ENCODE measurements at places on chromosomes 11 and 22.

DNA sequence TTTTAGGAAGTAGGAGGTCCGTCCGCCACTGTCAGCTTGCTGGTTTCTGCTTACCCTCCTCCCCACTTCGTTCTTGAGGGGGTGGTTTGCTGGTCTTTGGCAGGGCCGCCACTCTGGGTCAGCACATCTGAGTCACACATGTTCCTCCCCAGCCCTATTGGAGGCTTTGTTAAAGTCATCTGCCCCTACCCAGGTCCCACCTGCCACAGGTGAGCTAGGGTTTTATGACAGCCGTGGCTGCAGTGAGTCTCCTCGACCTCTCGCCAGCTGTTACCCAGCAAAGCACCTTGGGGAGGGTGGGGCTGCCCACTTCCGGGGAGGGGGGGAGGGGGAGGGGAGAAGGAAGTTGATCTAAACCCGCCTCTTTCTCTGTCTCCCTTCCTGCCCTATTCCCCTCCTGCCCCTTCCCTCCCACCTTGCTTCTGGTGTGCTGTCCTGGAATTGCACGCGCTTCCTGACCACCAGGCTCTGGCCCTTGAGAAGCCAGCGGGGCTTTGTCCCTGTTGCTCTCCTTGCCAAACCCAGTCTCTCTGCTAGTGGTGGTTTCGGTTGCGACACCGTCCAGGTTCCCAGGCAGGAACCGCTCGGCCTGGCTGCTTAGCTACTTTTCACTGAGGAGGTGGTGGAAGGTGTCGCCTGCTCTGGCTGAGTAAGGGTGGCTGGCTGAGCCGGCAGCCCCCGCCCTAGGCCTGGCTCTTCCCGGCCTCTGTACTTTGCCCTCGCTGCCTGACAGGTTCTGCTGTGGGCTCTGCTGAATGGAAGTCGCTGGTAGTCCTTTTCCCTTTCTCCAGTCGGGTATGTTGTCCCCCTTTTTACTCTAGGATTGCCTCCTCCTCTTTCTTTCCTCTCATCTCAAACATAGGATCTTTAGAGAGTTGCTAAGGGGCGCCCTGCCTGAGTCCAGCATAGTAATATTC is 28.5 kb downstream of the RCOR2 start:
- DNase-seq, result peak; percentile 55

DNA sequence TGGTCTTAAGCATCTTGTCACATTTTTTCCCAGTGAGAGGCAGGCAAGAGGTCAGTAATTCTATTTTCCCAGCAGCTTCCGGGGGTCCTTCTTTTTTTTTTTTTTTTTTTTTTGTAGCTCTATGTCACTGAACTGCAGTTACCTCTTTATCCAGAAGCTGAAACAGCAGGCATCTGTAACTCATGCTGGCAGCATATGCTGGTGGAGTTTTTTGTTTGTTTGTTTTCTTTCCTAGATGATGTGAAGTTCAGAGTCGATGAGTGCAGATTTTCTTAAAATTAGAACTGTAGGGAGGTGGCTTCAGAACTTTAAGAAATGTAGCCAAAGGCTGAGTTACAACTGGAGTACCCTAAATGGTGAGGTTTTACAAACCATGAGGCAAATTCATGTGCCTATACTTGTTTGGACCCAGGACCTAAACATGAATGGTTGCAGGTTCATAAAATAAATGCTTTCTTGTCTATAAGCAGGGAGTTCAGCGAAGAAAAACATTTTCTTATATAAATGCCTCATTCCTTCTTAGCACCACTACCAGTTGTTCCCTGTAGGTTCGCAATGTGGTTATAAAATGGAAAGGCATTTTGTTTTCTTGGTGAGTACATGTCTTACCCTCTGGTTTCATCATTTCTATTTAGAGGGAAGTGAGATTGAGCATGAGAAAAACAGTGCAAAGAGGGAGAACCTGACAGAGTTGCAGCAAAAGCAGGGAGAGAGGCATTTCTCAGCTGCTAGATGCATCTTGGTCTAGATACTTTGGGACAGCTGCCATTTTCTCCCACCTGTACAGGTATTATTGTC is 84.0 kb downstream of the TRIM44 start:
- no peak for DNase-seq

- DNase-seq, result no peak
Measured at GRCh38 chr22:37088750-37089408, 20.6 kb downstream of the TMPRSS6 start.

GRCh38 chr11:67356864-67357561 is 3.7 kb upstream of the POLD4 start:
- DNase-seq, result peak; percentile 41

- no peak for DNase-seq
Measured at GRCh38 chr11:94194712-94195111, 66.1 kb downstream of the PANX1 start.

DNA sequence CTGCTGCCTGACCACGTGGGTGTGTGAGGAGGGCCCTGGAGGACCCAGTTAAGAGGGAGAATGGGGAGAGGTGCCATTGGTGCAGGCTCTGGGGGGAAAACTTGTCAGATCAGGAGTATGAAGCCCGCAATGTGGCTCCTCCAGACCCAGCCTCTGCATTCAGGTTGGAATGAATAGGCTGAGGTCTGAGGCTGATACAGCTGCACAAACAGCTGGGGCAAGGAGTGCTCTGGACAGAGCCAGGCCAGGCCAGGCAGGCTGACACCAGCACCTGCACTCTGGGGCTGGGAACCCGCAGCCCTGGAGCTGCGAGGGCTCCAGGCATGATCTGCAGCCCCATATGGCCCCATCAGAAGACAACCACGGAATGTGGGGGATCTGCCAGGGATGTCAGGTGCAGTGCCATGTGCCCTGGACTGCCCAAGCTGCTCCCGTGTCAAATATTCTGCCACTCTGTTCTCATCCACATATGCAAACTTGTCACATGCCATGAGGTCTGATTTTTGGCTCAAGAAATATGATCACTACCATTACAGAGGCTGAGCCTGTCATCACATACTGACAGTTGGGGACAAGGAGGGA is 27.2 kb upstream of the KCNJ11 start:
- DNase-seq, result no peak

GRCh38 chr11:45730014-45730413 is 64.6 kb upstream of the CHST1 start:
- DNase-seq, result no peak

GRCh38 chr11:118921929-118922744 is 3.6 kb downstream of the BCL9L start:
- DNase-seq, result no peak

GRCh38 chr11:113161711-113162591 is 152.4 kb upstream of the TTC12 start:
- DNase-seq, result no peak

DNA sequence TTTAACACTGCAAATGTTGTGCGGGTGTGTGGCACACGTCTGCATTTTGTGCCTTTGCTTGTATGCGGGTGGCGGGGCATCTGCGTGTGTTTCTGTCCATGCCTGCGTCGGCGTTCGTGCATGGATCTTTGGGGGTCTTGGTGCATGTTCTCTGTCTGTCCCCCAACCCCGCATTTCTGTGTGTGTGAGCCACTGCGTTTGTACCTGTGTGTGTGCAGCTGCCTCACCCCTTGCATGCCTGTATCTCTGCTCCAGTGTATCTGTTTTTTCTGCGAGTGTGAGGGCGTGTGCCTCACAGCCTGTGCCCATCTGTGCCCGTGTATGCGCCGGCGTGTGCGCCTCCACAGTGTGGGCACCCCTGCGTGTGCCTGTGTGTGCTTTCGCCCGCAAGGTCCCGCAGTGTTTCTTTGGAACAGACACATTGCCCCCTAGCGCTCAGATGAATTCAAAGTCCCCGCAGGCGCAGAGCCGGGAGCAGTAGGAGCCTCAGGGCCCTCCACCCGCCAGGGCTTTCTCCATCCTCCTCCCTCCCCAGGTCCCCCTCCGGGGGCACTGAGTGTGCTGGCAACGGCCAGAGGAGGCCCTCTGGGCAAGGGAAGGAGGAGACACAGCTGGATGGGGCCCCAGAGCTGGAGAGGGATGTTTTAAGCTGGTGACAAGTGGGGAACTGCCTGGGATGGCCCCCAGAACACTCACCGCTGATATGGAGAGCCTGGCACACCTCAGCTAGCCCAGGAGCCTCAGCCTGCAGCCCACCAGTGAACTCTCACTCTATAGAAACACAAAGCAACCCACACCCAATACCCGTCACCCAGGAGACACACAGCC is 3.1 kb upstream of the MN1 start:
- DNase-seq, result no peak

DNA sequence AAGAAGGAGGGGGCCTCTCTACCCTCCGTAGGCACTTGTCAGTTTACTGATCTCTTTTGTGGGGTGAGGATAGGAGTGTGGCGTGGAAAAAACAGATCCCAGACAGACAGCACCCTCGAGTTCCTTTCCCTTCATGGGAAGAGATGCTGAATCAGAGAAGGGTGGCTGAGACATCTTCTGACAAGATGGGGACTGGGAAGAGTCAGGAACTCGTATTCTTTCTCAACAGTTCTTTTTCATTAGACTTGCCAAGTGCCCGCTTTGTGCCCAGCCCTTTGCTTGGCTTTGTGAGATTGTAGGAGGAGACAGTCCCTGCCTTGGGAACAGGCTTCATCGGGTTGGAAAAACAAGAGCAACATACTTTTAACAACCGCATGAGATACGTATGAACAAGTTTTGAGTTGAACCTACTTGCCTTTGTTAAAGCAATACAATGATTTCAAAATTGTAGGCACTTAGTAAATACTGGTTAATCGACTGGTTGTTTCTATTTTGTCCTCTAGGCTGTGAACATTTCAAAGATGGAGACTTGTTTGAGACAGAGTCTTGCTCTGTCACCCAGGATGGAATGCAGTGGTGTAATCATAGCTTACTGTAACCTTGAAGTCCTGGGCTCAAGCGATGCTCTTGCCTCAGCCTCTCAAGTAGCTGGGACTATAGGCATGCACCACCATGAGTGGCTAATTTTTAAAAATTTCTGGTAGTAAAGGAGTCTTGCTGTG is 1.1 kb downstream of the RRM1 start:
- no peak for DNase-seq

DNA sequence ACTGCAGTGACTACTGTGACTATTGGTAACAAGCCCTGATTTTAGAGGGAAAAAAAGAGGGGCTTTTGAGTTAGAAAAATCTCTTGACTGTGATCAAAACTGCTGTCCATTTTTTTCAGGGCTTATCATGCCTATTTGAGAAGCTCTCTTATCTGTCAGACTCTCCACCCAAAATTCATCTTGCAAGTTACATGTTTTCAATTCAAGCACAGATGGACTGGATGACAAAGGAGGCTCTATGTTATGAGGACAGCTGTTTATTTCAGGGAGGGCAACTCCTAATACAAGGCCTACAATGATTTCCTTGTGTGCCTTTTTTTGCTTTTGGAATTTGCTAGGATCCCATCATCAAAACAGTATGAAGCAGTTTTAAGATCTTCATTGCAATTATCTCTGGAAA is 35.2 kb upstream of the USP47 start:
- DNase-seq, result no peak

DNA sequence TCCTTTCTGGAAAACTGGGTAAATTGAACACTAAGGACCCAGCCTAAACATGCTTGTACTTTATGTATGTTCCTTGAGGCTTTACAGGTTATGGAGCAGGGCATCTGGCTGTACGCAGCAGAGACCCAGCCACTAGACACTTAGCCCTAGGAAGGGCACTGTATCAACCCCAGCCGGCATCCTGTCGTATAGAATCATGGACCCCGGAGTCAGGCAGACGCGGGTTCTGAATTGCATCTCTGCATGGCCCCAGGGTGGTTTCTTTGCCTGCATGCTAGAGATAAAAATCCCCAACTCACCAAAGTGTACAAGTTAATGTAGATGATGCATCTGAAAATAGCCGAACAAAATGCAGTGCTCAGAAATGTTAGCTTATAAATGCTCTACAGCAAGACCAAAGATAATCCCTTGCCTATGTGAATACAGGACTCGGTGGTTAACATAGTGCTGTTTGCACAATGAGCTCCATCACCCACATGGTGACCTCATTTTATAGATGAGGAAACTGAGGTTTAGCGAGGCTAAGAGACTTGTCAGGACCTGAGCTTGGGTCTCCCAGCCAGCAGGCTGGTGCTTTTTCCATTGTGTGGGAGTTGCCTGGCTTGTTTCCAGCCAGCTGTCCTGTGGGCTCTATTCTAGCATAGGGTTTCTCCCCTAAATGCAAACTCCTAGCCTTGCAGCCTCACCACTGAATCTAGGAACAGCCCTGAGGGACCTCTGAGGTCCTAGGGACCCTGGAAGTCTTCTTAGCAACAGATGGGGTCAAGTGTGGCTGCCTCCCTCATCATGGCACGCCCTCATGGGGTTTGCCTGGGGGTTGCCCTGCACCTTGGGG is 7.3 kb downstream of the CD6 start:
- DNase-seq, result no peak

- DNase-seq, result no peak
Measured at GRCh38 chr11:71391796-71392195, 56.4 kb downstream of the DHCR7 start.

DNA sequence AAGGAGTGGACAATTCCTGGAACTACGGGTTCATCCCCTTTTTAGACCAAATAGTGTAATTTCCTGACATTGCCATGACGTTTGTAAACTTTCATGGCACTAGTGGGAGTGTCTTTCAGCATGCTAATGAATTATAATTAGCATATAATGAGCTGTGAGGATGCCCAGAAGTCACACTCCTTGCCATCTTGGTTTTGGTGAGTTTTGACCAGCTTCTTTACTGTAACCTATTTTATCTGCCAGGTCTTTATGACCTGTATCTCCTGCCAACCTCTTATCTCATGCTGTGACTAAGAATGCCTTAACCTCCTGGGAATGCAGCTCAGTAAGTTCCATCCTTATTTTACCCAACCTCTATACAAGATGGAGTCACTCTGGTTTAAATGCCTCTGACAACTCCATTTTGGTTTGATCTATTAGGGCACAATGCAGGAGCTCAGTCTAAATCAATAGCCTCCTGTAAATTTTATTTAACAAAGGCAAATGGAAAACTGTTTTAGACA is 20.7 kb downstream of the OR10A6 start:
- no peak for DNase-seq

DNA sequence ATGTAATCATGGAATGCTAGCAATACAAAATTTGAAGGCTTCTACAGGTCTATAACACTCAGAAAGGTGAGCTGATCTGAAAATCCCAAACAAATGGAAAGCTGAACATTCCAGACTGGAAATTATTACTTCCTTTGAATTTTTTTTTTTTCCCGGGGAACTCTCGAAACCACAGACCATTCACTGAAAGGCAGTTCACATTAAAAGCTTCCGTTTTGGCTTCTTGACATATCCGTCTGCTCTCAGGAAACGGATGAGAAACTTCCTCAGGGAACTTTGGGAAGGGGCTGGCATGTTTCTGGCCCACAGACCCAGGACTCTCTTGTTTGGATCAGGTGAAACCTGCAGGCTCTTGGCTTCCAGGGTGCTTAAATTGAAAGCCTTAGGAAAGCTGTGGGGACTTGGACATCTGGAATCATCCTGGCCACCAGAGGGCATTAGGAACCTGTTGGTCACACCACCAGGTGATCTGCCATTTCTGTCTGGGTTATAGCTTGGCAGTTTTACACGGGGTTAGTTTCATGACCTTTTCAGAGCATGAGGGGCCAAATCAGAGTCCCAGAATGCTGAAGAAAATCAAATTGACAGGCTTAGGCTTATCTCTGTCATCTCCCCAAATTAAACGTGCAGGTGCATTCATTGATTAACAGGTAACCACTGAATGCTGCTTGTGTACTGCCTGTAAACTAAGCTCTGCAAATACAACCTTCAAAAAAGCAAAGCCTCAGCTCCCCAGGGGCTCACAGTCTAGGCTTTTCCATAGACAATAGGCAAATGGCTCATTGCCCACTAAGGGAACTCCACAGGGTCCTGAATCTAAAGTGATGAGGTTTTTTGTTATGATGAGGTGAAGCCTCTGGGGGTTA is 22.7 kb upstream of the GRAMD1B start:
- peak; percentile 51 for DNase-seq
